ENCODE measurements at places on chromosomes 5 and 9.

DNA sequence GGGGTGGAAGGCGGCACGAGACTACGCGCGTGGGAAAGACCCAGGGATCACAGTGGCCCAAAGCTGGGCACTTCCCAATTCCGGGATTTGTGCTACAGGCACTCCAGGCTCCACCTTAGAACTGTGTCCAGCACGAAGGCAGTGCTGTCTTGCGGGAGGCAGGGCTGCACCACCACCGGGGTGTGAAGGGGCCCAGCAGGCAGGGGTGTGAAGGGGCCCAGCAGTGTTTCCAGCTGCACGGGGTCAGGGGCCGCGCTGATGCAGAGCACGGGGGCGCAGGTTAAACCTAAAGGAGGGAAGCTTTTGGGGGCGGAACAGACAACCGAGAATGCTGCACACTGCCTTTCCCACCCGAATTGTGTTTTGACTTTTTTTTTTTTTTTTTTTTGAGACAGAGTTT lies 1.1 kb upstream of the PDCD6 start:
- DNase-seq: no peak

- no peak for DNase-seq
These were observed 72.6 kb downstream of the ZNF354C start for GRCh38 chr5:179132586-179133355.

DNA sequence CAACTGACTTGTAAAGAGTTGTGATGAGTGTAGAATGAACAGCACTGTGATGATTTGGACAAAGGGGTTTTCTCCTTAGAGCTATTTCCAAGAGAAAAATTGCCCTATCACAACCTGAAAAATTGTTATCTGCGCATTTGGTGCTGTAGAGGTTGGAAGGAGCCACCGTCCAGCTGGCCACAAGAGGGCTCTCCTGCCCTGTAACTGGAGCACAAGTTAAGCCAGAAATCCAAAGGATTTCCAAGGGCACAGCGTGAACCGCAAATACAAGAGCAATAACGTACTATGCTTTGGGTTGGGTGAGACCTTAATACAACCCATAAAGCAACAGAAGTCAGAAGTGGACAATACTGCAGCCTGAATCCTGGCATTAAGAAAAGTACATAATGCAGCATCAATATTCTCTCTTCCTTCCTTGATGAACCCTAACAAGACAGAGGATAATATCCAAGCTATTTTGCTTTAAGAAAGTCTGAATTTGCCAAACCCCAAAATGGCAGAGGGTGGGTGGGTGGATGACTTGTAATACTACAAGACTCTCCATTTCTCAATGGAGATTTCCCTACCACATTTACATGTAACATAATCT lies 56.8 kb upstream of the SMIM32 start:
- DNase-seq: peak; percentile 52

DNA sequence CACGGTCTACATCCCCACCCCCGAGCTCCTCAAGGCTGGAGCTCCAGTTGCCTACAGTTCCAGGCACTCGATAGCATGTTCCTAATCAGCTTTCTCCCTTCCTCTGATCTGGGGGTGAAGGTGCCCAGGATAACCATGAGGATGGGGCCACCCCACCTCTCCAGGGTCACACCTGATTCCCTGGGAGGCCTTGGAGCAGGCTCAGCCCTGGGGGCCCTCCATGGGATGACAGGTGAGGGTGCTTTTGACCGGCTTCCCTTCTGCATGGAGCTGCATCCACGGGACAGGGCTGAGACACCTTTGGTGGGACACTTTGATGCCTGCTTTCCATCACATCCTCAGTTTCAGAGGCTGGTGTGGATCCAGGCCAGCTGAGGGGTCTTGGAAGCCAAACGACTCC lies 28.6 kb downstream of the GADD45G start:
- DNase-seq: no peak

- DNase-seq: no peak
These were observed 147.7 kb downstream of the SIL1 start for GRCh38 chr5:139050432-139050831.

DNA sequence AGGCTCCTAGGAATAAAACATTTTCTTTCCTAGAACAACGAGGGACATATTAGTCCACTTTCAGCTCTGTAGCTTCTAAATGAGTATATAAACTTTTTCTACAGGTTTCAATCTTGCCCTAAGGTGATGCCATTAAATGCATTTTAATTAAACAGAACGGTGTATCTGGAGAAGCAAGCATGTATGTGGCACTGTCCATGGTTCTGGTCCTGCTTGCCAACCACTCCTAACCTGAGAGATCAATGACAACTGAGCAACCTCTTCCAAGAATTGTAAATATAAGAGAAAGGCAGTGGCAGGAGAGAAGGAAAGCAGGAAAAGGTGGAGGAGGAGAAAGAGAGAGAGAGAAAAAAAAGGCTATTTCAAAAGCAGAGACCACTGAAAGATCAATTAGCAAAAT lies 95.6 kb upstream of the SPOCK1 start:
- DNase-seq: no peak

GRCh38 chr5:172276214-172276613 lies 7.3 kb downstream of the UBTD2 start:
- no peak for DNase-seq

GRCh38 chr9:130022566-130023143 lies 20.3 kb downstream of the FNBP1 start:
- no peak for DNase-seq

DNA sequence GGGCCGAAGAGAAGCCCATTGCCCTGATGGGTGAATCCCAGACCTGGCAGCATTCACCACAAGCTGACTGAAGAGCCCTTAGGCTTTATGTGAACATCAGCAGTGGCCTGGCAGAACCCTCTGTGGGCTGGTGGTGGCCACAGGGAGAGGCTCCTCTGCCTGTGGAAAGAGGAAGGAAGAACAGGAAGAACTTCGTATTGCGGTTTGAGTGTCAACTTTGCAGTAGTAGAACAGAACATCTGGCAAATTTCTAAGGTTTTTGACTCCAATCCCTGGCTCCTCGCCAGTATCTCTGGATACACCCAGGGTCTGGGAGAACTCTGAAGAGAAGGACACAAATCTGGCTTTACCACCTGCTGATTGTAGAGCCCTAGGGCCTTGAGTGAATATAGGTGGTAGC lies 356.4 kb upstream of the GRAMD2B start:
- DNase-seq: no peak

DNA sequence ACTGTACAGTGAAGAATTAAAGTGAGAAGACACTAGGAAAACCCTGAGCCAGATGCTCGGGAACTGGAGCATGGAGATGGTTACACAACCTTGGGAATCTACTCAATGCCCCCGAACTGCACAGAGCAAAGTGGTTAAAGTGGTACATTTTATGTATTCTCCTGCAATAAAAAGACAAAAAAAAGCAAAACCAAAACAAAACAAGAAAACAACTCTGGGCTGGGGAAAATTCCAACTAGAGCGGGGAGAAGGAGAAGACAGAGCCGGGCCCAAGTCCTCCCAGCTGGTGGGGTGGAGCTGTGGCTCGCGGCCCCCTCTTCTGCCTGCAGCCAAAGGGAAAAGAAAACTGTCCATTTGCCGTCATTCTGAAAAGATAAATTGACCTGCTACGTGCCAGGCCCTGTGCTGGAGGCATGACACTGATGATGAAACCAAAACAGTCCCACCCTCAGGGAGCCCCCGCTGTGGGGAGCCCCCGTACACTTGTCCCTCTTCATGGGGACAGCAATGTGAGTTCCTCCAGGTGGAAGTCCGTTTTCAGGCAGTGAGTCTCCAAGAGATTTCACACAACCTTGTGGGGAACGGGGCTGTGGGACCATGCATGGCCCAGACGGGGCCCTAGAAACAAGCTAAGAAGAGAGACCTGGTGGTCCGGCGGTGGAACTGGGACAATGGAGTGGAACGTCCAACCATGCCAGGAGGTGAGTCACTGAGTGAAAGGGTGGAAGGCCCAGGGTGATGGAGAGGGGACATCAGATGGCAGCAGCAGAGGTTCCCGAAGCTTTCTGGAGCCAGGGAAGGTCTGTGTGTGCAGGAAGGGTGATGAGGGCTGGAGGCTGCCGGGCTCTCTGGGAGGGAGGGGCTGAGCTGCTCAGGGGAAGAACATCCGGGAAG lies 114.8 kb upstream of the COL5A1 start:
- no peak for DNase-seq

Data from common myeloid progenitor, CD34-positive (primary cell).